ENCODE measurements at places on chromosomes 7 and 10.

GRCh38 chr10:124476043-124476725 lies 14.6 kb downstream of the LHPP start:
- no peak for DNase-seq

DNA sequence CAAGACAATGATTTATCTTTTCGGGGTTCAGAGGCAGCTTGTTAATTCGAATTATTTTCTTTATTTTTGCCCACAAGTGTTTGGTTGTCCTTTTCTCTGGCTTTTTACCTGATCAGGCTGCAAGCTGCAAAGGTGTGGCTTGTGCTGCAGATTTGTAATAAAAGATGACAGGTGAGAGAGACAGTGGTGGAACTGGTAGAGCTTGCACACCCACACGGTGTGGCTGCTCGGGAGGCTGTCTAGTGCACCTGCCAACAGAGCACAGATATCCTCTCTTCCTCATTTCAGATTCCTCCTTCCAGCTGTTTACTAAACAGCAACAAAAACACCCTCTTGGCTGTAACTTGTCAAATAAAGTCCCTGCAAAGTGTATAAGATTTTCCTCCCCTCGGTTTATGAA lies 9.2 kb downstream of the GJD4 start:
- no peak for DNase-seq

DNA sequence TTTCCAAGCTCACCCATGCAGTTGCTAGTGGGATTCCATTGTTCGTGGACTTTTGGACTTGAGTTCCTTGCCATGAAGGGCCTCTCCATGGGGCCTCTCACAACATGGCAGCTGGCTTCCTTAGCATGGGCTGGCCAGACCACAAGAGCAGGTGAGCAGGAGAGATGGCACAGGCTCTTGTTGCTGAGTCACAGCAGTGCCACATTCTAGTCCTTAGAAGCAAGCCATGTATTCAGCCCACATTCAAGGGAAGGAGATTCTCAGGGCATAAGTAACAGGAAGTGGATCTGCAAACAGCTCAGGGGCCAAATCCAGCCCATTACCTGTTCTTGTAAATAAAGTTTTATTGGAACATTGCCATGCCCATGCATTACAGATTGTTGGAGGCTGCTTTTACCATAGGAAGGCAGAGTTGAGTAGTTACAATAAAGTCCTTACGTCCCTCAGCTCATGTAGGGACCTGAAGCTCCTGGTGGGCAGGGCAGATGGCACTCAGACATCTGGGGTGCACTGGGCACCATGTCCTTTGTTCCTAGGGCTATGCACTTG lies 481.5 kb upstream of the FOXK1 start:
- peak; percentile 2 for DNase-seq

- no peak for DNase-seq
Observed at GRCh38 chr10:129626796-129627435, 159.9 kb downstream of the MGMT start.

- no peak for DNase-seq
Observed at GRCh38 chr7:155581107-155581830, 34.9 kb upstream of the CNPY1 start.

All from hematopoietic multipotent progenitor cell treated with erythropoietin and hydrocortisone succinate and interleukin-3 and kit ligand, for 4 days (in vitro differentiated cells).